NCI-H774 (cell line): ENCODE measurements at places on chromosomes 16 and 17.

- DNase-seq, result no peak
These were observed 3.9 kb upstream of the WFIKKN1 start for GRCh38 chr16:626787-627453.

DNA sequence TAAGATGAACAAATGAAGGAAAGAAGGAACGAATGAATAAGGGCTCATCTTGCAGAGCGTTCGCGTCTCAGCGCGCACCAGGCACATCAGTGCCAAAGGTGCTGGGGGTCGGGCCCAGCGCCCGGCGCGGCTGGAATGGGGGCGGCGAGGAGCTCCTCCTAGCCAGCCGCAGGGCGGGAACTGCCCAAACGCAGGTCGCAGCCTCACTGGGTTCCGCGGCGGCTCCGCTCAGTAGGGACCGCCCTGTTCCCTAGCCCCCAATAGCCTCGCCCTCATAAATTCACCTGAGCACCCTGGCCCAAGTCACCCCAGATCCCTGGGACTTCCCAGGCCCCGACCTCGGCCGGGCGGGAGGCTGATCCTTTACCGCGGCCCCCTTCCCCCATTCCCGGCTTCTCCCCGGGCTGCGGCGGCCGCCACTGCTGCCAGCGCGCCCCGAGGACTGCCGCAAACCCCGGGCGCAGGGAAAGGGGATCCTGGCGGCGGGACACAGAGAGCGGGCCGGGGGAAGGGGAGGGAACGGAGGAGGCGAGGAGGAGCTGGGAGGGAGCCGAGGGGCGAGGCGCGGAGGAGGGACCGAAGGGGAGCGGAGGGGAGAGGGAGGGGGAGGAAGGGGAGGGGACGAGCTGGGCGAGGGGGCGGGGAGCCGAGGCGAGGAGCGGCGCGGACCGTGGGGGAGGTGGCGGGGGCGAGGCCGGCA is 377 bp upstream of the CRHR1 start:
- peak; percentile 39 for DNase-seq

GRCh38 chr16:81700071-81700779 is 78.9 kb upstream of the PLCG2 start:
- no peak for DNase-seq

- no peak for DNase-seq
These were observed 55.2 kb downstream of the PECAM1 start for GRCh38 chr17:64335486-64335885.

GRCh38 chr17:51164911-51165679 is 1.1 kb upstream of the NME2 start:
- peak; percentile 28 for DNase-seq
